ENCODE measurements at places on chromosomes 7 and 10.

DNA sequence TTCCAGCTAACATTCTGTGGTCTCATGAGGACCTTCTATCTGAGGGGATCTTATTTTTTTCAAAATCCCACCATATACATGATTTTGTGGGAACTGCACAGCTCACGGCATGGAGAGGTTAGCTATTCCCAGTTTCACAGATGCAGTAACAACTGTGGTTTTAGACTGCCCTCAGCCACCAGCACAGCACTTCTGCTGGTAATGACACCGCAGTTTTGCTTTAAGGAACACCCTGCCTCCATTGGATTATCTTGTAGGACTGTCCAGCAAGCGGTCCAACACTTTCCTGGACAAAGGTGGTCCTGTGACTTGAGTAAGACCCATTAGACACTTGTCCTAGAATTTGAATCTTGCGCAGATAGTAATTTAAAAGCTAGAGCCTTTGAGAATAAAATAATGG lies 65.3 kb upstream of the SMNDC1 start:
- no peak for DNase-seq

DNA sequence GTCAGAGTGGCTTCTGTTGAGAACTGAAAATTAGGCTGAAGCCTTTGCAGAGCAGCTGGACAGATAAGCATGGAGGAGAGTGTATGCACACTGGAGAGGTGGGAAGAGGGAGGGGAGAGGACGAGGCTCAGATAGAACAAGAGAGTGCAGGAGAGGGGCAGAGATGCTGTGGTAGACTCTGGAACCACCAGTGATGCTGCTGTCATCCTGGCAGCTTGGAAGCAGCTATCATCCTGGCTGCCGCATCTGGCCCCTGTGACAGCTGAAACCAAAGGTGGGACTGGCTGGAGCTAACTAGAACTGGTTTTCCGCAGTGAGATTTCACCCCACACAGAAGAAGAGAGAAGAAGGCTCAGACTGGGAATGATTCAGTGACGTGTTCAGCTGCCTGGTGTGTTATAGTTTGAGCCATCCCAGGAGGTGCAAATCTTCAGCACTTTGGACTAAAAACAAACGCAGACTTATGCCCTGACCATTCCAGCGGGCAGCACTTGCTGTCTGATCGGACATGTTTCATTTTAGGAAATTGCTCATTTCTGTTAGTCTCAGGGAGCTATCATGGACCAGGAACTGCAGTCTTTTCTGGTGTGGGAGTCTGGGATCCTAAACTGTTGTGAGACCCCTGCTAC lies 38.4 kb downstream of the EEPD1 start:
- DNase-seq = no peak

GRCh38 chr7:70679661-70680060 lies 452.3 kb upstream of the GALNT17 start:
- DNase-seq = no peak

DNA sequence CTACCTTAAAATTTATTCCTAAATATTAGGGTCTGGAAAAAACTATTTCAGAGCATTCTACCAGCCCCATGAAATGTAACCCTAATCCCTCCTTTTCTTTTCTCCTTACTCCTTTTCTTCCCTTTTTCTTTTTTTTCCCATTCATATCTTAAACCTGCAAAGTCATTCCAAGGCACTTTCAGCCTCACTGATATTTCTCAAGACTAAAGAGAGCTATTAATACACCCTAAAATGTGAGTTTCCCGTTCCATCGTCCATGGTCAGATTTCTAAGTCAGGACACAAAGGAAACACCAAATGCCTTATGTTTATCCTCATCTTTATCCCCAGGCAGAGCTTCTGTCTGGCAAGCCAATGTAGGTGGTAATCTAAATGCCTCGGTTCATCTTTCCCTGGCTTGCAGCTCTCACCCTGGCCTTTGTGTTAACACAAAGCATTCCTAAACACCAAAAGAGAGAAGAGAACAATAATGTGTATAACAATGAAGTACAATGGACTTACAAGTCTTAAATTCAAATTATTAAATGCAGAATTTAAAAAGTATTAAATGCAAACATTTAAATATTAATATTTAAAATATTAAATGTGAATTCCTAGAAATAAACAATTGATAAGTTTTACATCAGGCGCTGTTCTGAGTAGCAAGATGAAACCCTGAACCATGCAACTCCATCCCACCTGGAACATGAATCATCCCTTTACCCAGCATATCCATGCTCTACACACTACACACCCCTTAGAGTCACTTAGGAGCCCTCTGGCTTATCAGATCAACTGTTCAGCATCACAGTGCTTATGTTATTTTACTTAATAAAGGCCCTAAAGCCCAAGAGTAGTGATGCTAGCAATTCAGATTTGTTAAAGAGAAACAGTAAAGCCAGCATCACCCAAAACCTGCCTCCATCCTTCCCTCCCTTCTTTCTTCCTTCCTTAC lies 26.8 kb downstream of the MICU1 start:
- no peak for DNase-seq

DNA sequence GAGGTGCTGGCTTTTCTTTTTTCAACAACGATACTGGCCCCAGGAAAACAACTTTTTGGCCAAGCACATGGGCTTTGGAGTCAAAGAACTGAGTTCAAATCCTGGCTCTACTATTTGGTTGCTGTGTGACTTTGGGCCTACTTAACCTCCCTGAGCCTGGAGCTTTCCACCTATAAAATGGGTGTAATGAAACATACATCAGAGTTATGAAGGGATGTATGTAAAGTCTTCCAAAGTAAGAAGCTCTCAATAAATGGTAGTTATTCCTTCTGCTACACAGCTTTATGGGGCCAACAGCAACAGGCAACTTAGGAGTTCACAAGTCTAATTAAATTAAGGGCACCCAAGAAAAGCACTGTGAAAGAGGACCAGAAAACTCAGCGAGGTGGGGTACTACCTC lies 33.0 kb downstream of the ZNF777 start:
- no peak for DNase-seq

DNA sequence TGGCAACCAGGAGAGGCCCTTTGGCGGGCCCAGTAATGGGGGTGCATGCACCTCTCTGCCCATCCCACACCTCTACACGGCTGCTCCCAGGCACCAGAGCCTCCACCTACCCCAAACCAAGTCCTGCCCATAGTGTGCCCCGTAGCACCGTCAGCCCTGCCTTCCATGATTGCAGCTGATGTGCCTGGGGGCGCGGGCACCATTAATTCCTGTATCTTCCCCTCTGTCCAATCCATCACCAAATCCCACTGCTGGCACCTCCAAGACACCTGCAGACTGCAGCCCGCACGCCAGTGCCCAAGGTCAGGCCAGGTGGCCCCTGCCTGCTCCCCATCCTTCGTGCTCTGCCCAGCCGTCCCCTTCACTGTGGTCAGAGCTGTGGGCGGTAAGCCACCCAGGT lies 533.0 kb downstream of the PTPRN2 start:
- no peak for DNase-seq

DNA sequence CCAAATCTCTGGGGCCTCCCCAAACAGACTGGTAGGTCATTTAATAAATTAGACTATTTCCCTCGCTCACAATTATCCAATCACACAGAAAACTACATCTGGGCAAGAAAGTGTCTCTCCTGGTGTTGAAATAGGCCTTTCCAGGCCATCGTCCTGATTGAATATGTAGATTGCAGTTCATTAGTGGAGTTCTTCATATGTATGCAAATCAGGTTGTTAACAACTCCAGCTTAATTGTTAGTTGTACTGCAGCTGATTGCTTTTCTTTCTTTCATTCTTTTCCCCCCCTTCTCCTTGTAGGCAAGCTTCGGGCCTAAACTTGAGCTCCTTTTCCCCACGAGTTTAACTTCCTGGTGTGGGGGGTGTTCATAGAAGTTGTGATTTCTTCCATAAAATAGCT lies 359.1 kb upstream of the GALNT17 start:
- DNase-seq = no peak

GRCh38 chr7:2517678-2518507 lies 1.7 kb upstream of the LFNG start:
- no peak for DNase-seq

GRCh38 chr7:105688617-105689016 lies 107.3 kb upstream of the EFCAB10 start:
- DNase-seq = no peak

DNA sequence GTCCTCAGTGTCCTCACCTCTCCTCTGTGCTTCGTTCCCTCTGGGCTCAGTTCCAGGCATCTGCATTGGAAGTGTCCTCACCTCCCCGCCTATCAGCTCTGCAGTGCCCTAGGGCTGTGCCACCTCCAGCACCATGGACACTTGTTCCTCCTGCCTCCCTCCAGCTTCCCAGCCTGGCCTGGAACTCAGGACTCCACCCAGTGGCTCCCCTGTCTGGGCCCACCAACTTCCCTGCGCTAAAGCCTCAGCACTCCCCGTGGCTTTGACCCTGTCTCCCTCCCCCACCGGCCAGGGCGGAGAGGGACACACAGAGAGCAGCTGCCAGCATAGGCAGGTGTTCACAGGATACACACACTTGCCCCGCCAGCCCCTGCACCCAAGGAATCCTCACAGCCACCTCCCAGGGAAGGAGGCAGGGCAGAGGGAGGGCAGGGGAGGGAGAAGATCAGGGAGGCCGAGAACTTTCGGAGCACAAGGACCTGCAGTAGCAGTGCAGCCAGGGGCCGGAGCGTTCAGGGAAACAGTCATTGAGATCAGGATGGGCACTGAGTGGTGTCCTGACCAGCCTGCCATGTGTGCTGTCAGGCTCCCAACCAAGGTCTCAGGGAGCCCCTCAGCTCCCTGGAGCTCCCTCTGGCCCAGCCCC lies 31.3 kb downstream of the ANXA8 start:
- no peak for DNase-seq

- no peak for DNase-seq
These were observed 133.4 kb downstream of the EVX1 start for GRCh38 chr7:27375958-27376357.
